ENCODE measurements at places on chromosomes 5 and 9.

GRCh38 chr5:132434416-132435286 lies 55.9 kb downstream of the IRF1 start:
- DNase-seq: peak; percentile 13

DNA sequence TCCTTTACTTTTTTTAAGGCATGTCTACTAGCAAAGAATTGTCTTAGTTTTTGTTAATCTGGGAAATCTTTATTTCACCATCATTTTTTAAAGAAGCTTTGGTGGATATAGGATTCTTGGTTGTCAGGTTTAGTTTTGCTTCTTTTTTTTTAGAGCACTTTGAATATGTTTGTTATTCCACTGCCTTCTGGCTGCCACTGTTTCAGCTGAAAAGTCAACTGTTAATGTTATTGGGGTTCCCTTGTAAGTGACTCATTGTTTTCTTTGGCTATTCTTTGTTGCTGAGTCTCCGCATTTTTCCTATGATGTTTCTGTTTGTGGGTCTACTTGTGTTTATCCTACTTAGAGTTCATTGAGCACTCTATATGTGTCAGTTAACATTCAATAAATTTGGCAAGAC lies 44.4 kb downstream of the PHAX start:
- DNase-seq: no peak

GRCh38 chr9:97935276-97935675 lies 2.7 kb downstream of the HEMGN start:
- no peak for DNase-seq

DNA sequence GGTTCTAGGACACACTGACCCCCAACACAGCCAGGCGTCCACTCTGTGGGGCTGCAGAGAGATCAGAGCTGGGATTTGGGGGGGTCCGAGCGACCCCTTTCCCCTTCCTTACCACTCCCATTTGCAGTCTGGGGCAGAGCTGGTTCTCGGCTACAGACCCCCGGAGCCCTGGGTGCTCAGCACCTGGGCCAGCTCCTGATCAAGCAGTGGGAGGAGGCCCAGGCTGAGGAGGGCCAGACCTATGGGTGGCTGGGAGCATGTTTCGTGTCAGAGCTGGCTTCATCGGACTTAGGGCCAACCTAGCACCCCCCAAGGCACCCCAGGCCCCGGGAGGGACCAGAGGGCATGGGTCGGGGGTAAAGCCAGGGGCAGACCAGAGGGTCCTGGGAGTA lies 7.6 kb downstream of the GRIN1 start:
- no peak for DNase-seq

- DNase-seq: no peak
These were observed 55.1 kb downstream of the ASS1 start for GRCh38 chr9:130499804-130500263.

DNA sequence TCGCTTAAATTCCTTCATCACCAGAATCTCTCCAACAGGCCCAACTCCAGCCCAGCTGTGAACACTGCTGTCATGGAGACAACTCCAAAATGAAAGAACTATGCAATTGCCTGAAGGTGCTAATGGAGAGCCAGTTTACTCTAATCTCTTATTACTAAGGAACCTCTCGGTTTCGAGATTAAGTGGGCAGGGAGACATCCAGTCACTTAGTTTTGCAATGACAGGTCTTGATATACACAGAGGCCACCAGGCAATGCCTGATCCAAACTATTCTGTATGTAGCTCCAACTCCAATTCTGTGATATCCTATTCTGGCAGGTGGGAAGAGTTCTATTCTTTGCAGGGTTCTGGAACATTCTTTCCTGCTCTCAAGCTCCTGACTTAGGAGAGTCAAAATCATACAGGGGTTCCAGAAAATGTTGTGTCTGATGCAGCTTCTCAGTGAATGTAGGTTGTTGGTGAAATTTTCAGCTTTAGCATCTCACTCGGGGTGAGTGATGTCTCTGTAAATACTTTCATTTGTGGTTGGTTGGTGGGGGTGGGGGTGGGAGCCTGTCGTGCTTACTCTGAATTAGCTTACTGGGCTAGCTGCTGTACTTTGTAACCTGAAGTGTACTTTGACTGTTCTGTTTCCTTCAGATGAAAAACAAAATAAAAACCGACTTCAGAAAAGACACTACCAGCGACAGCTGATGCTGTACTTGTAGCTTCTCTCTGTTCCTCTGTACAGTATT lies 170.9 kb downstream of the PALM2AKAP2 start:
- DNase-seq: peak; percentile 43

GRCh38 chr5:101637599-101637998 lies 658.5 kb downstream of the SLCO4C1 start:
- DNase-seq: no peak

GRCh38 chr9:104765138-104765537 lies 1.2 kb downstream of the NIPSNAP3B start:
- DNase-seq: no peak

DNA sequence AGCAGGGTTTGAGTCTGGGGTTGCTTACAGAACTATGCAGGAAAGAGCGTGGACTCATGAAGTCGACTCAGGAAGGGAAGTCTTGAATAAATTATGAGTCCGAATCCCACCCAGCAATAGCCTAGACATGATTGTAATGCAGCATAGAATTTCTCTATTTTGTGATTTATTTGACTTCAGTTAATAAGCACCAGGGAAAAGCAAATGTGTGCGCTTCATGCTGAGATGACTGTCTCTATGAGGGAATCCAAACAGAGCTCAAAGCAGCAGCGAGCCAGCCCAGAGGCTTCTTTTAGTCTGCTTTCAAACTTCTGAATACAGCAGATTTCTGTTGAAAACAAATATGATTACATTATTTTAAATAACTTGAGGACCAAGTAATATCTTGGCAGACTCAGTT lies 188.0 kb downstream of the SEMA6A start:
- DNase-seq: no peak

- peak; percentile 23 for DNase-seq
These were observed 1.9 kb upstream of the FST start for GRCh38 chr5:53478411-53479044.

- DNase-seq: no peak
These were observed 25.6 kb downstream of the ABL1 start for GRCh38 chr9:130860458-130861316.
